ENCODE measurements at places on chromosomes 2 and 18. TPM values are rescaled to one million over a fixed set of nuclear protein-coding genes. Genes with fewer than 3 reads are reported as not detected.
A peak's percentile ranks its signal among the peaks of the same experiment; 100 is the strongest.

DNA sequence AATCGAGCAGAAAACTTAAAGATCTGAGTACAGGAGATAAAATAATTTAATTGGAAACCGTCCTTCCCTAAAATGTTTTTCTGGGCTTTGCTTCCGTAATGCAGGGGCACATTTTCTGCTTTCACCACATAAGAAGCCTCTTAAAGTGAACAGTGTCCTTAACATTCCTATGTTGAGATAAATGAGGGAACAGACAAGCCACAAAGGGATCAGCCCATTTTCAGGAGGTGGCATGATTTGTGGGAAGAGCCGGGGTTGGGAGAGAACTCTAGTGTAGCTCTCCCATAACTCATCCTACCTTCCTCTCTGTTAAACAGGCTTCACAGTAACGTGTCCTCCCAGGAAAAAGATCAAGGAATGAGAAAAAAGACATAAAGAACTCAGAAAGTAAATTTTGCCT lies 56.9 kb upstream of the ACVR1C start:
- DNase-seq: no peak

MAPK4 gene
- 35.0 TPM for total RNA-seq

DNA sequence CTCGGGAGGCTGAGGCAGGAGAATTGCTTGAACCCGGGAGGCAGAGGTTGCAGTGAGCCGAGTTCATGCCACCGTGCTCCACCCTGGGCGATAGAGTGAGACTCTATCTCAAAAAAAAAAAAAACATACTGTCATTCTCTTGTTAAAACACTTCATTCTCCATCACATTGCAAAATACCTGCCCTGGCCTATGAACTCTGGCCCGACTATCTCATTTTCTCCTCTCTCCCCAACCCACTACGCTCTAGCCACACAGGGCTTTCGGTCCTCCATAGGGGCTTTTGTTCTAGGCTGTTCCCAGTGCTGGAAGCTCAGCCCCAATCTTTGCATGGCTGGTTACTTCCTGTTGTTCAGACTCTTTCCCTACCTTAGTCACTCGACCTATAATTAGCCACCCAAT lies 10.3 kb downstream of the CEP76 start:
- DNase-seq: no peak

LYPD6B gene
- total RNA-seq: not detected

- peak; percentile 90 for DNase-seq
Measured at GRCh38 chr2:238239863-238240756, at the start of gene HES6. HES6 (minus strand) TSS chr2:238240038; CDS start chr2:238239905, 133 bp downstream.

DNA sequence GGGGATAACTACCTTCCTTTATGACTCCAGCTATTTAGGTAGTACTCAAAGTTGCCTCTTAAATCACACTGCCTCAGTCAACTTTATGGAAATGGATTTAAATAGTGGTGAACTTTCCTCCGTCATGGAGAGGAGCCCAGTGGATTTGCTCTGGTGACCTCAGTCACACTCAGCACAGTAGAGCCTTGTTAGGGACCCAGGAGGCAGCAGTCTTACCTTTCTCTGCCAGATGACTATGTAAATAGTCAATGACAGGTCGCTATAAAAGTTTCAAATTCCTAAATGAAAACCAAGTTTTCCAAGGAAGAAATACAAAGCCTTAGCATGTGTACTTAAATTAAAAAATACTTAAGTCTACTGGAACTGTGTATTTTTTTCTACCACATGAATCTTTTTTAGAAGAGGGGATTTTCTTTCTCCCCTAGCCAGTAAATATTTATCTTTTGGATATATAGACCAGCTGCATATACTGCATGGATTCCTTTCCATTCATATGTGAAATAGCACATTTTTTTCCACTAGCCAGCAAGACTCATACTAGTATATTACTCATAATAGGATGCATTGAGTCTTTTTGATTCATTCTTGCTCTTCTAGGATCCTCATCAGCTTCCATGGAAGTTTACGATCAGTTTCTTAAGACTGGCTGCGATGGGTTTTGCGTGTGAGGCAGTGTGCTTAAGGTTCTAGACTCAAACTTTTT lies 147.1 kb downstream of the FMNL2 start:
- no peak for DNase-seq
